ENCODE measurements at places on chromosomes 1 and 21. TPM values are rescaled to one million over a fixed set of nuclear protein-coding genes. Genes with fewer than 3 reads are reported as not detected.

Gene LY9
- not detected for total RNA-seq

Gene VSIG8
- total RNA-seq = not detected

Gene HNRNPU
- total RNA-seq = 436 TPM

Gene TFF3
- not detected for total RNA-seq

Gene TRABD2B
- total RNA-seq = 6.0 TPM

Gene PDZK1IP1
- not detected for total RNA-seq

Gene WNT4
- total RNA-seq = 38.7 TPM

Gene APCS
- total RNA-seq = not detected

Gene PM20D1
- total RNA-seq = not detected

Gene ANGPTL3
- not detected for total RNA-seq

Gene LDLRAD1
- not detected for total RNA-seq

Gene CFHR5
- not detected for total RNA-seq

Gene C1orf167
- total RNA-seq = not detected

Gene SLC44A3
- 9.2 TPM for total RNA-seq

Gene OR2T35
- total RNA-seq = not detected

Gene SLC1A7
- total RNA-seq = not detected

Gene OPTC
- total RNA-seq = not detected

Gene PGBD5
- 1.2 TPM for total RNA-seq

Gene C1orf185
- total RNA-seq = not detected

Gene RUSC1
- 57.0 TPM for total RNA-seq

Gene OR2AK2
- total RNA-seq = not detected

Gene CHI3L1
- 0.13 TPM for total RNA-seq

Gene EEIG2
- 12.6 TPM for total RNA-seq

Gene FAM72B
- total RNA-seq = 4.1 TPM

Gene GCSAML
- total RNA-seq = not detected

Gene NPHS2
- total RNA-seq = not detected

Gene GREM2
- 0.09 TPM for total RNA-seq

Gene SHISA4
- 9.8 TPM for total RNA-seq

Gene RIPPLY3
- total RNA-seq = 0.54 TPM

Gene PLEKHN1
- 34.4 TPM for total RNA-seq

Gene SPTA1
- 0.88 TPM for total RNA-seq

Gene AGMAT
- total RNA-seq = 0.25 TPM

Gene NBPF14
- 36.2 TPM for total RNA-seq

Gene MECR
- total RNA-seq = 40.0 TPM

Gene ATF3
- 147 TPM for total RNA-seq

Gene C1orf105
- total RNA-seq = 0.57 TPM

Gene SPOCD1
- total RNA-seq = 0.75 TPM

Gene DPT
- 1.3 TPM for total RNA-seq

Gene HSF2BP
- total RNA-seq = 5.1 TPM

Gene AADACL4
- total RNA-seq = 0.36 TPM

Gene EPHB2
- 133 TPM for total RNA-seq

Gene ZMYND12
- 0.91 TPM for total RNA-seq

Gene AMY1B
- not detected for total RNA-seq

Gene KRTAP19-1
- not detected for total RNA-seq

Gene HSPA6
- total RNA-seq = 0.13 TPM

Gene RIMS3
- 13.0 TPM for total RNA-seq

Gene STUM
- total RNA-seq = 0.07 TPM

Gene CTTNBP2NL
- total RNA-seq = 65.4 TPM

Gene PEX14
- total RNA-seq = 31.4 TPM

Gene DHDDS
- total RNA-seq = 47.5 TPM

Gene ASB17
- total RNA-seq = not detected

Gene OR14K1
- not detected for total RNA-seq

Data from mesothelial cell of epicardium (in vitro differentiated cells).